ENCODE measurements at places on chromosomes 1 and 21. TPM values are rescaled to one million over a fixed set of nuclear protein-coding genes. Genes with fewer than 3 reads are reported as not detected.

Gene REG4
- not detected for total RNA-seq

Gene LYPD8
- total RNA-seq: not detected

Gene BPNT1
- 23.2 TPM for total RNA-seq

Gene RGS13
- 4.7 TPM for total RNA-seq

Gene GCSAML
- total RNA-seq: 2.7 TPM

Gene ZNF697
- 11.4 TPM for total RNA-seq

- peaks cover 3% of the 10 kb centered on the region for H3K4me1 ChIP-seq
- no peak overlapping the region for H3K27ac ChIP-seq
- DNase-seq: no peak
Measured at GRCh38 chr1:183310753-183311479, 107.3 kb downstream of the NMNAT2 start.

GRCh38 chr1:38724160-38725131, 135.1 kb downstream of the RRAGC start:
- no peak overlapping the region for H3K4me3 ChIP-seq
- H3K27me3 ChIP-seq: peaks cover 6% of the 10 kb centered on the region
- no peaks in the 10 kb centered on the region for H3K36me3 ChIP-seq
- H3K4me1 ChIP-seq: peaks cover 4% of the 10 kb centered on the region
- H3K27ac ChIP-seq: no peak overlapping the region

DNA sequence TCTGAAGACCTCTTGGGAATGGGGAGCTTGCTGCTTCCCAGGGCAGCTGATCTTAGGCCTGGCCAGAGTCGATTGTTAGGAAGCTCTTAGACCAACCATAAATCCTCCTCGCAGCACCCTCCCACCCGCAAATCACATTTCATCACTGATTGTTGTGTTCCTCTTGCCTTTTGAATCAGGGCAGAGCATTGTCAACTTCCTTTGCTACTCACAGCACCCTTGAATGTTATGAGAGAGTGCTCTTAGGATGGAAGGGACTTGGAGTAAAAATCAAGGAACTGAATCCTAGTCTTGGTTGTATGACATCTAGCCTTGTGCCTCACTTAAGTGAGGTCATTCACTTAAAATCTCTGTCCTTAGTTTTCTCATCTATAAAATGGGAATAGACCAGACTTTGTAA, 3.0 kb downstream of the VASH2 start:
- no peaks in the 10 kb centered on the region for H3K36me3 ChIP-seq
- no peak overlapping the region for H3K27ac ChIP-seq
- H3K4me1 ChIP-seq: peaks cover 13% of the 10 kb centered on the region
- DNase-seq: no peak
- H3K27me3 ChIP-seq: peaks cover 20% of the 10 kb centered on the region

- no peaks in the 10 kb centered on the region for H3K27me3 ChIP-seq
- peaks cover 7% of the 10 kb centered on the region for H3K4me1 ChIP-seq
- H3K27ac ChIP-seq: peak overlapping the region; percentile 53
- peaks cover 46% of the 10 kb centered on the region for H3K36me3 ChIP-seq
Measured at GRCh38 chr1:10378081-10378841, 20.6 kb upstream of the PGD start.

DNA sequence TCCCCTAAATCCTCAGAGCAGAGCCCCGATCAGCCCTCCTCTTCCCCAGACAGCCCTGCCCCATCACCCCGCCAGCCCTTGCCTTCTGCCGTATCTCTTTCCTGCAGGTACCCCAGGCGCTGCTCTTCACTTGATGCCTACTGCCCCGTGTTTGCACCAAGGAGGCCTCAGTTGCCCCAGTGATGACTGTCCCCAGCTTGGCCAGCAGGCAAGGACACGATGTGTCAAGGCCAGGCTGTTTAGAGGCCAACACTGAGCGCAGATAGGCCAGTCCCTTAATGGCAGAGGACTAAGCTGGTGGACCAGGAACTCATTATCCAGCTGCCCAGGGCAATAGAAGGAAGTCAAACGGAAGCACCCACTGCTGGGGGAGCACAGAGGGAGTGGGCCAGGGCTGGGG, 68.4 kb downstream of the CAMK2N1 start:
- no peaks in the 10 kb centered on the region for H3K4me1 ChIP-seq
- no peak for DNase-seq
- H3K4me3 ChIP-seq: no peak overlapping the region
- peaks cover 28% of the 10 kb centered on the region for H3K27me3 ChIP-seq

- H3K4me1 ChIP-seq: peaks cover 55% of the 10 kb centered on the region
- H3K4me3 ChIP-seq: no peak overlapping the region
- no peak for DNase-seq
- peaks cover 27% of the 10 kb centered on the region for H3K36me3 ChIP-seq
Measured at GRCh38 chr1:110348771-110349170, 9.6 kb downstream of the RBM15 start.

GRCh38 chr21:41643246-41643966, 123.4 kb downstream of the RIPK4 start:
- no peak overlapping the region for H3K4me3 ChIP-seq
- H3K27me3 ChIP-seq: no peaks in the 10 kb centered on the region
- no peak overlapping the region for H3K27ac ChIP-seq
- peak; percentile 20 for DNase-seq
- peaks cover 10% of the 10 kb centered on the region for H3K4me1 ChIP-seq
- no peaks in the 10 kb centered on the region for H3K36me3 ChIP-seq

- peaks cover 12% of the 10 kb centered on the region for H3K36me3 ChIP-seq
- no peaks in the 10 kb centered on the region for H3K4me1 ChIP-seq
- DNase-seq: no peak
- H3K4me3 ChIP-seq: no peak overlapping the region
- no peak overlapping the region for H3K27ac ChIP-seq
Measured at GRCh38 chr1:184473176-184473966, 86.5 kb downstream of the C1orf21 start.

DNA sequence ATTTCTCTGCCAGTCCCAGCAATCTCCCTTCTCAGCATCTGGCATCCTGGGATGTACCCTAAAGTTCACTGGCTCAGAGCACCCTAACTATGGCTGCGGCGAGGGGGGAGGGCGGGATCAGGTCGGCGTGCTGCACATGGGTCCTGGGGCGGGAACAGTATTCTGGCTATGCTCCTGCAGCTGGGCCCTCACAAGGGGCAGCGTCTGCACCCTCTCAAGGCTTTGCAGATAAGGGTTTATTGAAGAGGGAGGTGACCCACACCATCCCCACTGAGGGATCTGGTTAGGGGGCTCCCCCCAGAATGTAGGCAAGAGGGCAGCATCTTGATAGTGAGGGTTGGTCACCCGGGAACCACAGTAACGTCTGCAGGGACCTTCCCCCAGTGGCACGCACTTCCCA, 44.9 kb upstream of the PCBP3 start:
- no peak overlapping the region for H3K27ac ChIP-seq
- DNase-seq: peak; percentile 41
- H3K4me3 ChIP-seq: no peak overlapping the region
- no peaks in the 10 kb centered on the region for H3K4me1 ChIP-seq

Data from upper lobe of right lung (tissue), 1 donor.